ENCODE measurements at places on chromosomes 16 and 17.

DNA sequence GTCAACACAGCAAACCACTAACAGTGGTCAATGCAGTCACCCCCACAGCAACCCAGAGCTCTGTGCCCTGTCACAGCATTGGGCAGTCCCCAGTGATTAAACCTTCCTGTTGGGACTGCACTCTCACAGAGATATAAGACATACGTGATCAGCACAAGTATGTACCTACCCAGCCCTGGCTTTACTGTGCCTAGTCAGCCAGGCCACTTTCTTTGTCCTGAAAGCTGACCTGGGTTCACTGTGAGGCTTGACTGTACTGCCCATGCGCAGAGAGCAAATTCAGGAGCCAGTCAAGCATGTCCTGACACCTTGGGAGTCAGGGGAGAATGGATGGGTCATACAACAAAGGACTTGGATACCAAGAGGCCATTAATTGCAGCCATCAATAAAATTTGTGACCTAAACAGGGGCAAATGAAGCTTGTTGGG is 10.9 kb upstream of the TMEM170A start:
- no peak for DNase-seq

GRCh38 chr17:64024215-64024654 is 3.8 kb upstream of the ICAM2 start:
- no peak for DNase-seq

DNA sequence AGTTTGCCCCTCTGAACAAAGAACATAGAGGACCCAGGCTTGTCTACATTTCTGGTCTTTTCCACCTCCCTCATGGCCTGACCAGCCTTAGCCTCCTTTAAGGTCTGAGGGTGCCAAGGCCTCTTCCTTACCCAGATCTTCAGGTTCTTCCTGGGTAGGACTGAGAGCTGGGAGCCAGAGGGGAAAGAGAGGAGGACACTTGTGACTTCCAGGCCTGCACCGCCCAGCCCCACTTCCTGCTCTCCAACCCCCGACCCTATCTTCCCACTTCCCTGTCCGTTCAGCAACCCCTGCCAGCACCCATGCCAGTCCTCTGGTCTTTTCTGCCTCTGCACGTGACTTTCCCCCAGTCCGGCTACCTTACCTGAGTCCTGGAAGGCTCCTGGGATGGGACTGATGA is 534 bp downstream of the PRSS36 start:
- no peak for DNase-seq

- DNase-seq, result no peak
Observed at GRCh38 chr17:14604591-14605266, 303.8 kb downstream of the HS3ST3B1 start.

DNA sequence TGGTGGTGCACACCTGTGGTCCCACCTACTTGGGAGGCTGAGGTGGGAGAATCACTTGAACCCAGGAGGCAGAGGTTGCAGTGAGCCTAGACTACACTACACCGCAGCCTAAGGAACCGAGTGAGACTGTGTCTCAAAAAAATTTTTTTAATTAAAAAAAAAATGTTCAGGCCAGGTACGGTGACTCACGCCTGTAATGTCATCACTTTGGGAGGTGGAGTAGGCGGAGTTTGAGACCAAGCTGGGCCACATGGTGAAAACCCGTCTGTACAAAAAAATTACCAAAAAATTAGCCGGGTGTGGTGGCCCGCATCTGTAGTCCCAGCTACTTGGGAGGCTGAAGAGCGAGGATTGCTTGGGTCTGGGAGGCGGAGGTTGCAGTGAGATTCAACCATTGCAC is 3.6 kb upstream of the FAM222B start:
- no peak for DNase-seq

GRCh38 chr17:27631411-27631760 is 398 bp downstream of the LGALS9 start:
- no peak for DNase-seq

DNA sequence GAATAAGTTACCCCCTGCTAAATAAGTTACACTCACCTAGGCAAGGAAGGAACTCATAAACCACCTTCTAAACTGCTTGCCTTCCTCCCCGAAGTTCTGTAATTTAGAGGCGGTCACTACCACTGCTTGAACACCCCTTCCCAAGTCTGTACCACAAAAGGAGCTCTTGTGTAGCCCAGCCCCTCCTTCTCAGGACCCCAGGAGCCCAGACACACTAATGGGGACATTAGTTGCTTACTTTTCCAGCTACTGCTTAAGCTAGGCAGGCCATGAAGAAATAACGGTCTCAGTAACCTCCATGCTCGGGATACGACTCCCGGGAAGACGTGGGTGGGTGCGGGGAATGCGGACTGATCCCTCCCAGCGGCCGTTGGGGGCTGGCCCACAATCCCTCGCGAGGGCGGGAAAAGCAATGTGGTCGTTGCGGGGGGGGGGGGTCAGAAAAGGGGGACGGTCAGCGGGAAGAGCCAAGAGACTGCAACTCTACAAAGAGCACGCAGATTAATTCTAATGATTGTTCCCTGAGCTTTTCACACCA is at the start of gene TEX14:
TEX14 (minus strand) TSS at position 345 of the 538 bp plus-strand sequence. CDS start 40,044 bp downstream, outside the sequence.
- DNase-seq, result no peak

DNA sequence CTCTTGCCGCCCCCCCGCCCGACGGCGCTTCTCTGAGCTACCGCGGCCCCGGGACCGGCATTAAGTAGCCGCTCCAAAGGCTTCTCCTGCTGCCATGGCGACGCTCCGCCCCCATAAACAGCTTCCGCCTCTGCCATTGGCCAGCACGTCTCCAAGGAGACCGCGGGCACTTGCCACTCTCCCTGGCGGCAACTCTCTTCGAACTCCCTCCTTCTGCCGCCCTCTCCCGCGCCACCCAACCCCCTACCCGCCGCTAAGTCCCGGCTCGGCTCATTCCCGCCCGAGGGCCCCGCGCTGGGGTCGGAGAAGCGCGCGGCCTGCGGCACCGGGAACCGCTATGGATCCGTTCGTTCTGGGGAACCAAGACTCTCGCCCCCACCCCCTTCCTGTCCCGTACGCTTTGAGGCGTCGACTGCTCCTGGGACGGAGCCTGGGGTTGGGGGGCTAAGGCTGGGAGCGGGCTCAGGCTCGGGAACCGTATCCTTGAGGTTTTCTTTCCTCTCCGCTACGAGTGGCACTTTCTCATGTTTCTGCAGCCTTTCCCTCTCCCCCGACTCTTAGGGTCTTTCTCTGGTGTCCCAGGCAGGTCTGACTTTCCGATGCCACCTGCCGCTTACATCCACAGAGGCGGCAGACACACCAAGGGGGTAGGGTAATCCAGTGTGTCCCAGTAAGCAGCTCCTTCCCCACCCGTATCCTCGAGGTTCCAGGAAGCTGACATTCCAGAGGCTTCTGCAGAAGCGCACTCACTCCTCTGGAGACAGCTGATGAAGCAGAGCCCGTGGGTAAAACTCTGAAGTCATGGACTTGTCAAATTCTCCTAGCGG is at the start of gene FOXJ1:
FOXJ1 (minus strand) TSS at position 34 of the 827 bp plus-strand sequence. CDS start 850 bp downstream, outside the sequence.
- DNase-seq, result peak; percentile 83

GRCh38 chr16:69477546-69477945 is 53.1 kb downstream of the CYB5B start:
- DNase-seq, result no peak

DNA sequence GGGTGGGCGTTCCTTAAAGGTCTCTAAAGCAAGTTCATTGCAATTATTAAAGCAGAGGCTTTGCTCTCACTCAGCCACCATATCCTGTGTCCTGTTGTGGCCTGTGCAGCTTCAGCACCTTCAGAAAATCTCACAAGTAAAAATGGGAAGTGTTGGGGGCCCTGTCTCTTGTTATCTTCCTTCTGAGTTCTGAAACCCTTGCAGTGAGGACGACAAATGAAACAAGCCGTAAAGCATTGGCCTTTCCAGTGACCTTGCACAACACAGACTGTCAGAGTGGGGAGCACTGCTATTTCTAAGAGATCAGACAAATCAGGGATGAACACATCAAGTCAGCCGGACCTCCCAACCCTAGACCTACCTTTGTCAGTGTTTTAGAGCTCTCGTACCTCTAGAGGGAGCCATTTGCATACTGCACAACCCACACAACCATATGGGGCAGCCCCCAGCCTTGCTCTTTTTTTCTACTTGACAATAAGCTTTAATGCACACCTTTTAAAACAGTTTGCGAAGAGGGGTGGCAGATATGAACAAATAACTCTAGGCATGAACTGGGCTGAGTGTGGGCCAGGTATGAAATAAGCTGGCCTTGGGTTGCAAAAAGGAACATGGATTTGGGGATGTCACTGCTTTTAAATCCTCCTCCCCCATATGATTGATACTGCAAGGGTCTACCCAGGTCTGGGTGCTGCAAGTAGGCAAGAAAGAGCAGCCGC is 89.8 kb downstream of the KATNIP start:
- no peak for DNase-seq

DNA sequence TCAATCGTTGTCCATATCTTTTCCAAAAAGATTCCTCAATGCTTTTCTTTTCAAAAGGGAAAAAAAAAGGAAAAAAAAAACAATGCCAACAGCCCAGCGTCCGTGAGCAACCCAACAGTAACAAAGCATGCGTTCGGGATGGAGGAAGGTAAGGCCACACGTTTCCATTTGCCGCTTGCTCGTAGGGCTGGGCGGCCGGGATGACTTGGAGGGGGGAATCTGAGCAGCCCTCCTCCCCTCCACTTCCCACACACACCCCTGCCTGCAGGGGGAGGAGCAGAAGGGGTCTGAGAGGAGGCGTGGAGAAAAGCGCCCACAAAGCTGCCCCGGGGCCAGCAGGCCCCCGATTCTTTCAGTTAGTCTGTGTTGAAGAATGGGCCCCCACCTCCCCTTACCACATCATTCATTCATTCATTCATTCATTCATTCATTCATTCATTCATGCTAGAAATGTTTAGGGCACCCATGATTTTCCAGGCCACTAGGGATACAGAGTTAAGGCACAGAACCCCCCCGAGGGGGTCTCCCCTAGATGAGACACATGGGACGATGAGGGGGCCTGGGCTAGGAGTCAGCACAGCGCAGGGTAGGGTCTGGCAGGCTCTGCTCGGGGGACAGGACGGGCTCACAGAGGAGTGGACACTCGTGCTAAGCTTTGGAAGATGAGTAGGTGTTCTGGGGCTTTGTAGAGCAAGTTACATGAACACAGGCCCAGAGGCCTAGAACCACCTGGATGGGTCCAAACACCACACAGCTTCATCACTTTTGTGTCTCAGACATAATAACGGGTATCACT is 10.9 kb upstream of the TBX2 start:
- DNase-seq, result no peak

DNA sequence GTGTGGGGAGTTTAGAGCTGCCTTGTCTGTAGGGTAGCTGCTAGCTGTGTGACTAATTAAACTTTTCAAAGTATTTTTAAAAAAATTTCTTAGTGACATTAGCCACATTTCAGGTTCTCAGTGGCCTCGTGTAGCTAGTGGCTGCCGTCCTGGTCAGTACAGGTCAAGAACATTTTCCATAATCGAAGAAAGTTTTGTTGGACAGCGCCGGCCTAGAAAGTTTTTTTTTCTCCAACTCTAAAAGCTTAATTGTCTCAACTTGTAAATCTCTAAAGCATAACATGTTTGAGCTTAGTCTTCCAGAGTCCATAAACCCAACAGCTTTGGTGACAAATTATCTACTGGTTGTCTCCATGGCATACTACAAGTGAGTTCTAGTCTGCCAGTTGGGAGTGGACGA is 4.3 kb downstream of the AKAP1 start:
- DNase-seq, result no peak

DNA sequence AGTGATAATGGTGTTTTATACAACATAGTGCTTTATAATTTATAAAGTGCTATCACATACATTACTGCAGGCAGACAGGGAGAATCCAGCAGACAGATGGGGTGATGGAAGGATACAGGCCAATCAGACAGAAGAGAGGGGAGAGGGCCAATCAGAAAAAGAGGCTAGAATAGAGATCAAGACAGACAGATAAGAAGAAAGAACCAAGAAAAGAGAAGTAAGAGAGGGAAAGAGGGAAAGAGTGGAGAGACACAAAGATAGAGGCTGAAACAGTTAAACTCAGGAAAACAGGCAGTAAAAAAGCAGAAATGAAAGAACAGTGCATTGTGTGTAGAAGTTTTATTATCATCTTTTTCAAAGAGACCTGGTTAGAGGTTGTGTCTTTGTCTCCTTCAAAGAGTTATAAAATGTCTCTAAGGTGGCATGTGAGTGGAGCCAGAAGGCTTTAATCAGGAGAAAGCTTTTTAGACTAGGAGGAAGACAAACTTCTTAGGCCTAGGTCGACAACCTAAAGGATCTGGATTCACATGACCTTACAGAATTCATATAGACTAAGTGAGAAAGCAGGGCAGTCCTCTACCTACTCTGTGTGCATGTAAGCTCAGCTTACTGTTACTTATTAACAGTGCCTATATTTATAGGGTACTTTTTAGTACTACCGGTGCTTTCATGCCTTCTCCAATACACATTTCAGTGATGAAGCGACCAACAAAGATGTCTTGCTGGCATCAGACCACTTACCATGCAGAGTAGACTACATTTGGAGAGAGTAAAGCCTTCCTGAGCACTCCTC is 8.3 kb upstream of the CHD3 start:
- DNase-seq, result no peak

DNA sequence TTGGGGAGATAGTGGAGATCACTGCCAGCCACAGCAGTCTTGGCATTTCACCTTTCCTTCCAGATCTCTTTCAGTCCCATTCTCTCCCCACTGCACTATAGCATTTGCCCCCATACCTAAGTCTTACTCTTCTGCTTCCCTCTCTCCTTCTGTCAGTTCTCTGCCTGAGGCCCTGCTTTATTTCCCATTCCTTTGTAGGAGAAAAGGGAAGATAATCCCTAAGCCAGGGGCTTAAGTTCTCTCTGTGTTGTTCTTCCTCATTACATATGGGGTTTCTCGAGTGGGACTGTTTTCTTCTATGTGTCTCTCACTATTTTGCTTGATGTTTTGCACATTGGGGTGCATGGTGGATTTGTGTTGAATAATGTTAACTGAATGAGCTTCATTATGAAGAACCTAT is 6.4 kb downstream of the KDM6B start:
- no peak for DNase-seq

DNA sequence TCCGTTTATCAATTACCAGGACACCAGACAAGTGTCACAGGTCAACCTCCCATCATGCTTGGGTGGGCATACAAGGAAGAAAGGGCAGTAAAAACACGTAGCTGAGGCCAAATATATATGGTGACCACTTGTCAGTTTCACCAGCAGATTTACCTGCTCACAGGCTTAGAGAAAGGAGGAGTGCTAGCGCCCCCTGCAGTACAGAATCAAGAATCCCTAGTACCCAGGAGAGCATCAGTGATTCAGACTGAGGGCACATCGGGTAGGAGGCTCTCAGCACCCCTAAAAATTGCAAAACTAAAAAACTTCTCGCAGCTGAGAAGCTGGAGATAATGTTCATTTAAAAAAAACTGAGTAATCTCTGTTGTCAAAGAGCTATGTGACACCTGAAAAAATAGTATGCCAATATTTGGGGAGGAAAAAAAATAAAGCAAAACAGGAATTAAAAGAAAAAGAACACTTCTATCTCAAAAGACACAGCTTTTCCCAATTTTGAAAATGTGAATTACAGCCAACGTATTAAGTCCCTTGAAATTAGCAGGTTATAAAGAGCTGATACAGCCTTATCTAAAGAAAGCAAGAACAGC is 21.2 kb upstream of the MON1B start:
- no peak for DNase-seq

GRCh38 chr17:54974759-54975158 is 6.2 kb downstream of the STXBP4 start:
- no peak for DNase-seq

Measured in stimulated activated CD8-positive, alpha-beta memory T cell treated with anti-CD3 and anti-CD28 coated beads, Interleukin-4, amount 100 ng/mL, for 1 hour (primary cell).